Cerebellar nuclear complex (tissue), 1 donor: ENCODE measurements at places on chromosomes 12 and 14.

- no peak for DNase-seq
Observed at GRCh38 chr12:58452546-58452945, 467.8 kb downstream of the LRIG3 start.

DNA sequence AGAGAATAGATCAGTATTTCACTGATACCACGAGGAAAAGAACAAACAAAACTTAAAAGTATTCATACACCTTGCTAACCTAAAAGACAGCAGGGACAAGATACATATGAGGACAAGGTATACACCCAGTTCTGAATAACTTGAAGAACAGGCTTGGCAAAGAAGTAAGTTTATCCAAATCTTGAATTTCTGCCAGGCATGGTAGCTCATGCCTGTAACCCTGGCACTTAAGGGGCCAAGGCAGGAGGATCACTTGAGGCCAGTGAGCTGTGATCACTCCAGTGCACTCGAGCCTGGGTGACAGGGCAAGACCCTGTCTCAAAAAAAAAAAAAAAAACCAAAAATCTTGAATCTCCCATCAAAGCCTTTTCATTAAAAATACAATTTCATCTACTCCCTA, 25.0 kb downstream of the EIF2S1 start:
- DNase-seq, result no peak

- no peak for DNase-seq
Observed at GRCh38 chr14:57847706-57848105, 18.2 kb downstream of the SLC35F4 start.

- no peak for DNase-seq
Observed at GRCh38 chr14:100341301-100342031, 18.3 kb downstream of the SLC25A47 start.

- DNase-seq, result no peak
Observed at GRCh38 chr14:89165189-89166181, 251.5 kb downstream of the FOXN3 start.

GRCh38 chr14:92516966-92517506, 3.5 kb downstream of the RIN3 start:
- no peak for DNase-seq

DNA sequence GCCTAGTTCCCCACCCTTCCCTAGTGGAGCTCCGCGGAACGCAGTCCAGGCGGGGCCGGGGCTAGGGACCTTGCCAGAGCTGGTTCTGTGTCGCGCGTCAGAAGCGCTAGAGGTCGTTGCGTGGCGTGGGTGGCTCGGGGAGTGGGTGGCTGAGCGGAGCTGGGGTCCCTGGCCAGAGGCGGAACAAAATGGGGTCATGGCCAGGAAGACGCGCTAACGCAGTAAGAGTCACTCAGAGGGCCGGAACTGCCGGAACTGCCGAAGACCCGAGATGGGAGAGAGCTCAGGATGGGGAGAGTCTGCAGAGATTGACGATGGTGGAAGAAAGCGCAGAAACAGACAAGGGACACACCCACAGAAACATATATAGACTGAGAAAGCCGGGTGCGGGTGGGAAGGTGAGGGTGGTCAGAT, 4.8 kb downstream of the DGKA start:
- no peak for DNase-seq

GRCh38 chr12:92295523-92295922, 149.9 kb upstream of the BTG1 start:
- DNase-seq, result no peak

GRCh38 chr14:71625891-71626701, 306.1 kb upstream of the RGS6 start:
- no peak for DNase-seq

- no peak for DNase-seq
Observed at GRCh38 chr12:132469423-132469822, 20.5 kb upstream of the FBRSL1 start.

DNA sequence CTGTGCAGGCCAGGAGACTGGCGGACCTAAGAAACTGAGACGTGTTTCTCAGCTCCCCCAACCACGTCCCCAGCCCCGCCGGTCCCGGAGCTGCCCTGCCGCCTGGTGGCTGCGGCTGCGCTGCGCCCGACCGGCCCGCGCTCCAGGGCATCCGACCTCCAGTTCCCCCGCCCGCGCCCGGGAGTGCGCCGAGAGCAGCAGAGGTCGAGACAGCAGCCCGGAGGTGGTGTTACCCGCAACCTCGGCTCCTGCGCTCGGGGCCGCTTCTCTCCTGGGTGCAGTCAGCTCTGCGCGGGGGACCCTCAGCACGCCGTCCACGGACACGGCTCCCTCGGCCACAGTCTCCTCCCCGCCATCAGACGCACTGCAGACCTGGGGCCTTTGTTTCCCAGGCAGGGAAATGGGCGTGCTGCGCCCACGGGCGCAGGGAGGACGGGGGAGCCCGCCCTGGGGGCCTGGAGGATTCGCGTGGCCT, 21.6 kb upstream of the GPR132 start:
- peak; percentile 21 for DNase-seq

- no peak for DNase-seq
Observed at GRCh38 chr12:42468921-42469320, 120.6 kb downstream of the PRICKLE1 start.

GRCh38 chr12:89984846-89985245, 276.2 kb upstream of the ATP2B1 start:
- peak; percentile 81 for DNase-seq
